ENCODE measurements at places on chromosomes 13 and 19.

DNA sequence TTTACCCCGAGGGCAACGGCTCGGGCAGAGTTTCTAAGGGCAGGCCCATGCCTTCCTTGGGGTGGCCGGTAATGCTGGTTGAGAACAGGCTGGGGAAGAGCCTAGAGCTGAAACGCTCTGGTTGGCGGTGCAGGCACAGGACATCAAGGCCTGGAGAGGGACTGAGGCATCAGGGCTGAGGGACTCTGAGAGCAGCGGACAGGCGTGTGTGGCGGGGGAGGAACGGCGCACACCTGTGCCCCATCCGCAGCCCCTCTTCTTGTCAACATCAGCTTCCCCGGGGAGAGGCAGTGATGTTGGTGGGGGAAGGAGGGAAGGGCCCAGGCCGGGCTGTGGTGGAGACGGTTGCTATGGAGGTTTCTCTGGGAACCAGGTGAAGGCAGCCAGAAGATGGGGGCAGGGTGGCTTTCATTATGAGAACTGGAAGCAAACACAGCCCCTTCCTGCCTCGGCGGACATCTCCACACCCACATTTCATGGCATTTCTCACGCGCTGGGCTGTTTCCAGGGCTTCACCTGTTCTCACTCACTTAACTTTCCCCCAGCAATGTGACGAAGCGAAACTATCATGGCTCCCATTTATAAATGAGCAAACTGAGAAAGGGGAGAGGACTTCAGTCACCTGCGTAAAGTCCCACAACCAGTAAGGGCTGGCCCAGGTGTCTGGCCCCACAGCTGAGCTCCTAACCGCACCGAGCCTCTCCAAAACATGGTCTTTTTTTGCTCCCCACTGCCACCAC is 8.2 kb upstream of the ATF5 start:
- DNase-seq: no peak

DNA sequence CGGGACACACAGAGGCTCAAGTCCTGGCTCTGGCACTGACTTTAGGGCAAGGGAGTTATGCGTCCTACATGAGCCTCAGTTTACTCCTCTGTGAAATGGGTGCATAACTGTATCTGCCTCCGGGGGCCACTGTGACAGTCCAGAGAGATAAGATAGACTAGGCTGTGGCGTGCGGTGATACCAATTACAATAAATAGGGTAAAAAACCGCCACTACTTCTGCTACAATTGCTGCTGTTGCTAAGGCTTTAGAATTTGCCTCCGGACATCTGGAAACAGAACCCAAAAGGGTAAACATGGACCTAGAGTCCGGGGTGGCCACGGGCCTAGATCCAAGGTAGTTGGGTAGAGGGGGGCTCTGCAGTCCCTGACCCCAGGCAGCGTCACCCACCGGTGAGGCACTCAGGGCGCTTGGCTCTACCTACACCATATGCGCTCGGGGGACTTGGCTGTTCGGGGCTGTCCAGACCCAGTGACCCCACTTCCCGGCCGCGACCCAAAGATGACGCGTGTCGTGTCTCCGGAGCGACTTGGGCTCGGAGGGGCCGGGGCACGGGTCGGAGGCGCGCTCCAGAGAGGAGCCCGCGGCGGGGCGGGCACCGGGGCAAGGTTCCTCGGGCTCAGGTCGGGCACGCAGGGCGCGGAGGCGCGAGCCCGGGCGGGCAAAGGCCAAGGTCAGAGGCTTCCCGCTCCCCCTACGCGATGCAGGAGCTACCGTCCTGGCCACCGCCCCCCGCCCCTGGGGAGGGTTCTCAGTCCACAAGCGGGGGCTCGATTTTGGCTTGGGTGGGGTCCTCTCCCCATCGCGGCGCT is 1.1 kb downstream of the INSR start:
- DNase-seq: no peak

DNA sequence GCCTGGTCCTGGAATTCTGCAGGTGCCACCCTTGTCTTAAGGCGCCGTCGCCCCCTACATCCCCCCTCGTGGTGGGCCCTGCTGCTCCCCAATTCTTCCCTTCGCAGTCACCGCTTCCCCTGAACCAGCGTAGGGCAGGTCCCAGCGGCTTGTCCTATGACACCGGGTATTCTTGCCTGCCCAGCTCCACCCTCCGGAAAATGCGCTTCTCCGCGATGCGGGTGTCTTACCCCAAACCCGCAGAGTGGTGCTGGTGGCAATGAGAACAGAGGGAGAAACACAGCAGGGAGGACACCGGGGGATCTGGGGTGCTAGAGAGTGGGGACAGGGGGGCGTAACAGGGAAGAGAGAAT is 9.0 kb downstream of the ZNF808 start:
- DNase-seq: no peak

- no peak for DNase-seq
Measured at GRCh38 chr19:12792853-12793289, 1.6 kb downstream of the JUNB start.

DNA sequence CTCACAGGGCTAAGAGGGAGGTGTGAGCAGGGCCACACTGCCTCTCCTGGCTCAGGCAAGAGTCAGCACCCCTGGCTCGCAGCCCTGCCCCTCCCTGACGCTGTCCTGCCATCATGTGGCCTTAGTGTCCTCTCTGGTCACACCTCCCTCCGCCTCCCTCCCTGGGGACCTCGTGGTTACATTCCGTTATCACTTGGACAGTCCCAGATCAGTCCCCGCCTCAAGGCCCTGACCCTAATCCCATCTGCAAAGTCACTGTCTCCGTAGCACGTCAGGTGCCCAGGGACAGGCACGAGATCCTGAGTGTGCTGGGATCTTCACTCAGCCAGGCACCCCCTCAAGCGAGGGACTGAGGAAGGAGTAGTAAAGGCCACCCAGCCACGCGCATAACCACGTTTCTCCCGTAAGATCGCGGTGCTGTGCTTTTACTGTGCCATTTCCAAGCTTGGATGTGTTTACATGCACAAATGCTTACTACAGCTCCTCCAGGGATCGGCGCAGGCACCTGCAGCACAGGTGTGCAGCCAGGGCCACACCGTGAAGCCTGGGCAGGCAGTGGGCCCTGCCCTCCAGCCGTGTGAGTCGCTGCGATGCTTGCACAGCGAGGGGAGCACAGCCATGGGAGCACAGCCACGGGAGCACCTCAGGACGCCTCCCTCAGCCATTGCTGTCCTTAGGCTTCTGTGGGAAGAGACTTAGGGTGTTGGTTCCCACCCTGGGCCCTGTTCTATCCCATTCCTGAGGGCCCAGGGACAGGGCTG is 10.7 kb upstream of the TMEM255B start:
- no peak for DNase-seq

DNA sequence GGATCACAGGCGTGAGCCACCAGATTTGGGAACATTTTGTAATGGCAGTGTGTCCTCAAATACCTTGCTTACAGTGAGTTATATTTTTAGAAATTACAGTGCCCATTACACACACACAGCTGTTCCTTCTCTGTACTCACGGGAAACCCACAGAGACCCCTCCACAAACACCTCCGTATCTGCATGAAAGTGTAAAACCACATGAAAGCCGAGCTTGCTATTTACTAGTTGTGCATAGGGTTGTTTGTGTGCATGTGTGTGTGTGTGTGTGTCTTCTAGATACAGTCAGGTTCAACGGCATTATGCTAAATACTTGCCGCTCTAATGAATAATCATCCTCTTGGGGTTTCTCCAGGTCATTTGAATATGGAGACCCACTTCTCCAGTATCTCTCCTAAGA is 22.3 kb upstream of the LILRA2 start:
- no peak for DNase-seq

DNA sequence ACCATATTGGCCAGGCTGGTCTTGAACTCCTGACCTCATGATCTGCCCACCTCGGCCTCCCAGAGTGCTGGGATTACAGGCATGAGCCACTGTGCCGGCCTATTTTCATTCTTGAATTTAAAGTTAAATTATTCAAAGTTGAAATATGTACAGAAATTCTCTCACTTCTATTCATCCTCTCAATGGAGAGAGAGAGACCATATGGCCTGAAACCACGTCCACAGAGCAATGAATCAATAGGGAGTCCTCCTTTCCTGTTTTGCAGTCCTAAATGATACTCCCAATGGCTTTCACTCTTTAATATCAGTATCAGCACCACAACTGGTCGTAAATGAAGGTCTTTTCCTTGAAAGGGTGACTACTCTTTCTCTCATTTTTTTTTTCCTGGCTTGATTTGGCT is 30.5 kb upstream of the KCTD4 start:
- DNase-seq: no peak

DNA sequence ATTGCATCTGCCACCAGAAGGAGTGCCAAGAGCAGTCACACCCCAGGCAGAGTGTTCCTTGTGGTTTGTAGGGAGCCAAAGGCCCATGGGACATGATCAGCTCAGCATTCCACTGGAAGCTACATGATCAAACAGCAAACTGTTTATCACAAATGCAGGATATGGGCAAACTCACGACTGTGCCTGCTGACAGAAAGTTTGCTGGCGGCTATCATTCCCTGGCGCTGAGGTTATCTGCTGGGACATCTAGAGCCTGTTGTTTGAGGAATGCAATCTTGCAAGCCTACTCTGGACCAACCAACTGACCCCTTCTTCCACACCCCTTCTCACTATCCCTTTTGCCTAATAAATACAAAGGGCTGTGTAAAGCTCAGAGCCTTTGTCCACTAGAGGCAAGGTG is 7.7 kb upstream of the ZNF613 start:
- no peak for DNase-seq

GRCh38 chr19:6161271-6161850 is 25.9 kb downstream of the ACSBG2 start:
- no peak for DNase-seq

GRCh38 chr13:39779337-39780265 is 124.1 kb downstream of the COG6 start:
- DNase-seq: no peak

- DNase-seq: peak; percentile 81
Measured at GRCh38 chr13:106103779-106104178, 431.7 kb downstream of the EFNB2 start.

GRCh38 chr19:49020931-49021895 is 2.9 kb downstream of the CGB3 start:
- no peak for DNase-seq

DNA sequence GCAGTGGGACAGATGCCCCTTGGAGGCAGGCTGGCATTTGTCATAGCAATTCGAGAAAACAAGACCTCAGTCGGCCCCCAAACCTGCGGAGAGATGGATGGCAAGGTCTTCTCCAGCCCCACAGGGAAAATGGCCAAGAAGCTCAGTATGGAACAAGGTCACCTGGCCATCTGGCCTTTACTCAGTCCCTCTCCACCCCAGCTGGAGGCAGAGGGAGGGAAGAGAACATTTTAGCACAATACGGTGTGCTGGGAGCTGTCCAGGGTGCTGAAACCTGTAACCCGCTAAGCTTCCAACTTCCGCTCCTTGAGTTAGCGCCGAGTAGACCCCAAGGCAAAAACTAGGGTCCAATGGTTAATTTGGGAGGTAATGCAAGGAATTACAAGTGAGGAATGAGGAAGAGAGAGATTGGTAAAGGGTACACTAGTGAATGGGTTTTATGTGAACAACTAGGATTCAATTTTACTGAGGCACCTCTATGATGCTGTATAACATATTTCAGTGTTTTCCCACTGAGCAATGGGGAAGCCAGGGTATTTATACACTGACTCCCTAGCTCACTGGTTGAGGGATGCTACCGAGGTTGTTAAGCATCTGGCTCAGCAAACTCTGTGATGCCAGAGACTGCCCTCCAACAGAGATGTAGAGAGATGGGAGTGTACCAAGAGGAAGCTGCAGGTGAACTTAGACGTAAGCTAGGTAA is 64.3 kb downstream of the CACNA1A start:
- DNase-seq: no peak

DNA sequence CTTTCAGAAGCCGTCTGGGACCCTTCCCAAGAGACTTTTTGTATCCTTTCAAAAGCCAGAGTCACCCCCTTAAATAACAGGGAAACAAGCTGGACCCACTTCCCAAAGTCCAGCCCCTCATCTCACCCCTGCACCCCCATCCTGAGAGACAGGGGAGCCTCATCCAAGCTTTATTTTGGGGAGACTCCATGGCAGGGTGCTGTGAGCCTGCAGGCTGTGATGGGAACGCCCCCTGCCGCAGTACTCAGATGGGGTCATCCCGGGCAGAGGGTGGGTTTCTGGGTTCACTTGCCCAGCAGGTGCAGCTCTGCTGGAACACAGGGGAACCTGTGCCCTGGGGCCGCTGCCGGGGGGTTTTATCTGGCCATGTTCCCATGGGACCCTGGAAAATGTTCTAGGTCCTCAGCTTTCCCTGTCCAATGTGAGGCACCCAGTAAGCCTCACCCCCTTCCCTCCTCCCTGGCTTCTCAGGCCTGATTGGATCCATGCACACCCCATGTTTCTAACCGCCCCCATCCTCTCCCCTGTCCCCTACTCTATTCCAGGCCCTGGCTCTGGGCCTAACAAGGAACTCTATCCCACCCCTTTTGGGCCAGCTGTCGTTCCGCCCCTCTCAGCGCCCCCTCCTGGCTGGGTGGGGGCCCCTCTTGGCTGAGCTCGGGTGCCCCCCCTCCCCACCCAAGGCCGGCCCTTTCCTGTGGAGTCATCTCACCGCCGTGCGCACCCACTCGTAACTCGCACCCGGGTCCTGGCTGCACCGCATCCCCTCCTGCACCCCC is 1.0 kb downstream of the HIF3A start:
- DNase-seq: no peak

GRCh38 chr13:74487091-74487722 is 353.0 kb upstream of the KLF12 start:
- DNase-seq: no peak

DNA sequence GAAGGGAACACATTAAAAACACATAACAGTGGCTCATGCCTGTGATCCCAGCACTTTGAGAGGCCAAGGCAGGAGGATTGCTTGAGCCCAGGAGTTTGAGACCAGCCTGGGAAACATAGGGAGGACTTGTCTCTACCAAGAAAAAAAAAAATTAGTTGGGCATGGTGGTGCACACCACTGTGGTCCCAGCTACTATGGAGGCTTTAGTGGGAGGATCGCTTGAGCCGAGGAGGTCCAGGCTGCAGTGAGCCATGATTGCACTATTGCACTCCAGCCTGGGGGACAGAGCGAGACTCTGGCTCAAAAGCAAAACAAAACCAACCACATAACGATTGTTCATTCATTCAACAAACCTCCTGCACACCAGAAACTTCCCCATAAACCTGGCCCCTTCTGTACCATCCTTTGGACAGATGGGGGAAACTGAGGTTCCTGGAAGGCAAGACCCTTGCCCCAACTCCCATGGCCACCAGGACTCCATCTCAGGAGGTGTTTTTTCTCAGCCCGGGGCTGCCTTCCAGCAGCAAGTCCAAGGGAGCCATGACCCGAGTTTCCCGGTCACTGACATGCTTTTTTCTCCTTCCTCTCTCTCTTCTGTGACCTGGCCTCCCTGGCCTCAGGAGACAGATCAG is 4.3 kb downstream of the FOSB start:
- no peak for DNase-seq

DNA sequence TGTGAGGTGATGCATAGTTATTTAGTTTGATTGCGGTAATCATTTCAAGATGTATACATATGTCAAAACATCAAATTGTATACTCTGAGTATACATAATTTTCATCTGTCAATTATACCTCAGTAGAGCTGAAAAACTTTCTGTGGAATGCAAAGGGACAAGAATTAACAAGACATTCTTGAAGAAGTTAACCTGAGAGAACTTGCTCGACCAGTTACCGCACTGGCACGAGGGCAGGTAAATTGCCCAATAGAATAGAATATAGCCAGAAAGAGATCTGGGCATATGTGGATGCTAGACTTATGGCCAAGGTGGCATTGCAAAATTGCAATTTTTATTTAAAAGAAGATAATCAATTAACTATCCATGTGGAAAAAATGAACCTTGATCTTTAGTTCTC is 42.3 kb upstream of the GJB6 start:
- no peak for DNase-seq

Measured in GM04503 (cell line).